Liver (tissue), 10 donors: ENCODE measurements at places on chromosomes 2 and 18.

DNA sequence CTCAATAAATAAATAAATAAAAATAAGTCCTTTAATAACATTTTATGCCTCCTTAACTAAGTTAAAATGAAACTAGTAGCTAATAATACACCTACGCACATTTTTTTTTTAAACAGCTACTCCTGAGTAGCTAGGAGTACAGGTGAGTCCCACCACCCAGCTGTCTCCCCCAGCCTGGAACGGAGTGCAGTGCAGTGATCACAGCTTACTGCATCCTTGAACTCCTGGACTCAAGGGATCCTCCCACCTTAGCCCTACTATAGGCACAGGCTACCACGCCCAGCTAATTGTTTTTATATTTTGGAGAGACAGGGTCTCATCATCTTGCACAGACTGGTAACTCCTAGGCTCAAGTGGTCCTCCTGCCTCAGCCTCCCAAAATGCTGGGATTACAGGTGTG lies 28.4 kb downstream of the YWHAQ start:
- no peak overlapping the region for H3K4me3 ChIP-seq
- H3K4me1 ChIP-seq: no peaks in the 10 kb centered on the region
- no peak overlapping the region for H3K27ac ChIP-seq
- H3K36me3 ChIP-seq: peaks cover 13% of the 10 kb centered on the region

- no peaks in the 10 kb centered on the region for H3K36me3 ChIP-seq
- no peak overlapping the region for H3K27ac ChIP-seq
- no peaks in the 10 kb centered on the region for H3K27me3 ChIP-seq
- no peak for DNase-seq
Observed at GRCh38 chr2:182117196-182117595, 131.5 kb downstream of the PPP1R1C start.

GRCh38 chr2:100941646-100942240 lies 60.3 kb upstream of the RPL31 start:
- DNase-seq: no peak
- peak overlapping the region; percentile 87 for H3K27ac ChIP-seq

DNA sequence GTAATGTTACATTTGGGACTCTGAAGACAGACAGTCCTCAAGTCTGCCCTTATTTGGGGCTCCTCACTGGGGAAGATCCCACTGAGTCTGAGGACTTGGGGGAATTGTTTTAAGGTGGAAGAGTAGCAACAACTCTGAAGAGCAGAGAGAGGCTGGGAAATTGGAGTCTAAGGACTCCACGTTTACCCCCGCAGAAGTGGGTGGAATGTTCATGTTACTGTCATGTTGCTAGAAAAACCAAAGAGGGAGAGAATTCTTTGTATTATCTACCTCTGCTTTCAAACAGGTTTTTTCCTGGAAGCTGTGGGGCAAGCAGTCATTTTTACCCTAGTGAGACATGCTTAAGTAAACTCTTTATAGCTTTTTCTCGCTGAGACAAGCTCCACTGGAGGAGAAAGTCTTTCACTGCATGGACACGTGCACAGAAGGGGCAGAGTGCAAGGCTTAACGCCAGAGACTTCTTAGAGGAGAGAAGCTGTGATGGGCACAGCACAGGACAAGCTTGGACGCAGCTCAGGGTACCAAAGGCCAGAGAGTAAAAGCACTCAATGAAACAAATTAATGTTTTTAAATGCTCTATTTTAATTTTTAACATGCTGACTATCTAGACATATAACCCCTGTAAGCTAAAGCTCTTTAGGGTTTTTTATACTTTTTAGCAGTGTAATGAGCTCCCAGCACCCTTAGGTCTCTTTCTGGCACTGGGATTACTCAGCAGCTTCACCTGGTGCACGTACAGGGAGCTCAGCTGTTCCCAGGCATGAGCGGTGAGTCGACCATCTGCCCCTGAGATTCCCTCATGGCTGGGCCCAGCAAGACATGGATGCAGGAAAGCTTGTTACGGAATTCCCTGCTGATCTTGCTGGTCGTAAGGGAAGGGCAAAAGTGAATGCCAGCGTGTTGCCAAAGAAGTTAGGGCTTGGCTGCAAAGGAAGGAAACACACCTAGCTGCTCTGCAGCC lies 54.5 kb upstream of the BIN1 start:
- no peak overlapping the region for H3K4me3 ChIP-seq
- H3K27me3 ChIP-seq: no peaks in the 10 kb centered on the region
- no peak overlapping the region for H3K27ac ChIP-seq
- H3K36me3 ChIP-seq: no peaks in the 10 kb centered on the region
- DNase-seq: no peak

DNA sequence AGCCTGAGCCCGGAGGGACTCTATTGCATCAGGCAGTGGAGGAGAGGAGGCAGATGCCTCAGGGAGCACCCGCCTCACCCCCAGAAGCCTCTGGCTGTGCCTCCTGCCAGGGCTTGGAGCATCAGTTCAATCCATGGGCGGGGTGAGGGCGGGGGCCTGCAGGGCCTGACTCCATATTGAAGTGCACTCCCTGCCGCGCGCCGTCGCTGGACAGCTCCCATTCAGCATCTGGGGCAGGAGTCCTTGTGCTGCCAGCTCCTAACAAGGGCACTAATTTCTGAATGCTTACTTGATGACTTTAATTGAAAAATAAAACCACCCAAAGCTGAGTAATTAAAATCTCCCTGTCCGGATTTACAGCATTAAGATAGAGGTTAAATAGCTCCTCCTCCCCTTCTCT lies 23.8 kb downstream of the C1QL2 start:
- H3K27ac ChIP-seq: no peak overlapping the region
- H3K4me3 ChIP-seq: no peak overlapping the region
- DNase-seq: no peak
- H3K4me1 ChIP-seq: no peaks in the 10 kb centered on the region
- H3K27me3 ChIP-seq: no peaks in the 10 kb centered on the region

DNA sequence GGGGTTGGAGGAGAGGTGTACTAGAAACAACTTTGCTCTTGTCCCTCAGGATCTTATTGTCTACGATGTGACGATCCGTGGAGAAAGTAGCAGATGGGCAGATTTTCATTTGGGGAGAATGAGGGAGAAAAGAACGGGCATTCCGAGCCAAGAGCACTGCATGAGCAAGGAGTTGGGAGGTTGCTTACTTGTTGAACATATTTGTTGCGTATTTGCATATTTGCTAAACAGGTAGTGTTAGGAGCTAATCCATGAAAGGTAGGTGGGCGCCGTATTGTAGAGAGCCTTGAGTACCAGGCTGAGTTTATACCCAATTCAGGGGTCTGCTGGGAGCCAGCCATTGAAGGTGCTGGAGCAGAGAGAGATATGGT lies 490 bp downstream of the BCS1L start:
- peak overlapping the region; percentile 73 for H3K4me3 ChIP-seq
- peaks cover 22% of the 10 kb centered on the region for H3K4me1 ChIP-seq
- H3K36me3 ChIP-seq: peaks cover 38% of the 10 kb centered on the region
- no peak for DNase-seq
- peak overlapping the region; percentile 36 for H3K27ac ChIP-seq
- no peaks in the 10 kb centered on the region for H3K27me3 ChIP-seq

DNA sequence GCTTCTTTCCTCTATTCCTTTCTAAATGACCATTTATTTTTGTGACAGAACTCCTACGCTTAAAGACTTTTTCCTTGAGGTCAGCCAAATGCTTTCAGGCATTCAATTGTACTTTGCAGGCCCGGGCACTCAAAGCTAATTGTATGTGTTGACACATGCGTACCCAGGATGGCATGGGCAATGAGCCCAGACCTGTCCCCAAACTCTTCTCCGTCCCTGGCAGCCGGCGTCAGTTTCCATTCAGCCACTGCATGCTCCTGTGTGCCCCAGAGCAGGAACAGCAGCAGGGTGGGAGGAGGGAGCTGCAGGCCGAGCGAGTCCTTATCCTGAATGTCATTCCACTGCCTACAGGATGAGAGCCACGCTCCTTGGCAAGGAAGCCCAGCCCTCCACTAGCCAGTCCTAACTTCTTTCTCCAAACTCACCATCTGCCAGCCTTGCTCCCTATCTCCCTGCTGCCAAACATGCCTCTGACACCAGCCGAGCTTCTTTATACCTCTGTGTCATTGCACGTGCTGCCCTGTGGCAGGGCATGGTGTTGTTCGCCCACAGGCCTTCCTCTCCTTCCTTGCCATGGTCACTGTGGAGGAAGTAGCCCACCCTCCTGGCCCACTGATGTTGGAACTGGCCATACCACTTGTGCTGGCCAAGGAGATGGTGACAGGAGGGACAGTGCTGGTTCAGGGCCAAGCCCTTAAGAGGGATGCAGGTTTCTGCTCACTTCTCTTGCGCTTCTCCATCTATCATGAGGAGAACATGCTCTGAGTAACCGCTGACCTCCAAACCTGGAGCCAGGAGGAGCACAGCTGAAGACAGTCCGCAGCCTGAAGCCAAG lies 116.9 kb upstream of the FHL2 start:
- H3K4me1 ChIP-seq: peaks cover 9% of the 10 kb centered on the region
- H3K27ac ChIP-seq: no peak overlapping the region
- H3K4me3 ChIP-seq: no peak overlapping the region
- DNase-seq: no peak
- no peaks in the 10 kb centered on the region for H3K27me3 ChIP-seq

- H3K36me3 ChIP-seq: no peaks in the 10 kb centered on the region
- no peaks in the 10 kb centered on the region for H3K27me3 ChIP-seq
- no peak overlapping the region for H3K4me3 ChIP-seq
- no peaks in the 10 kb centered on the region for H3K4me1 ChIP-seq
- DNase-seq: no peak
Observed at GRCh38 chr2:236193026-236193425, 24.8 kb upstream of the GBX2 start.

- no peak for DNase-seq
- no peak overlapping the region for H3K4me3 ChIP-seq
- no peaks in the 10 kb centered on the region for H3K4me1 ChIP-seq
- H3K27me3 ChIP-seq: no peaks in the 10 kb centered on the region
Observed at GRCh38 chr2:160534996-160535395, 41.4 kb upstream of the RBMS1 start.

- DNase-seq: no peak
- no peaks in the 10 kb centered on the region for H3K36me3 ChIP-seq
- no peaks in the 10 kb centered on the region for H3K4me1 ChIP-seq
- no peaks in the 10 kb centered on the region for H3K27me3 ChIP-seq
- H3K27ac ChIP-seq: no peak overlapping the region
Observed at GRCh38 chr2:41943159-41943558, 104.7 kb upstream of the PKDCC start.

DNA sequence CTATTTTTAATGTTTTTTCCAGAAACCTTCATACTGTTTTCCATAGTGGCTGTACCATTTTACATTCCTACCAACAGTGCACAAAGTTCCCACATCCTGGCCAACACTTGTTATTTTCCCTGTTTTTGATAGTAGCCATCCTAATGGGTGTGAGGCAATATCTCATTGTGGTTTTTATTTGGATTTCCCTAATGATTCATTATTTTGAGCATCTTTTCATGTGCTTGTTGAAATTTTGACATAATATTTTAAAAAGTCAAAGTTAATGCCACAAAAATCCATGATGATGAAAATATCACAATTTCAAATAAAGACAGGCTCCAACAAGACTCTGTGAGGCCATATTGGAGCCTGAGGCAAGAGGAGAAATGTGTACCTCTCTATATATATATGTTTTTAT lies 50.2 kb downstream of the VWA3B start:
- no peak overlapping the region for H3K27ac ChIP-seq
- no peaks in the 10 kb centered on the region for H3K36me3 ChIP-seq
- DNase-seq: no peak
- no peaks in the 10 kb centered on the region for H3K27me3 ChIP-seq
- H3K4me3 ChIP-seq: no peak overlapping the region

GRCh38 chr2:82314836-82315472 lies 2010.4 kb upstream of the LRRTM1 start:
- no peaks in the 10 kb centered on the region for H3K36me3 ChIP-seq
- no peak overlapping the region for H3K4me3 ChIP-seq
- H3K27me3 ChIP-seq: no peaks in the 10 kb centered on the region
- DNase-seq: no peak

DNA sequence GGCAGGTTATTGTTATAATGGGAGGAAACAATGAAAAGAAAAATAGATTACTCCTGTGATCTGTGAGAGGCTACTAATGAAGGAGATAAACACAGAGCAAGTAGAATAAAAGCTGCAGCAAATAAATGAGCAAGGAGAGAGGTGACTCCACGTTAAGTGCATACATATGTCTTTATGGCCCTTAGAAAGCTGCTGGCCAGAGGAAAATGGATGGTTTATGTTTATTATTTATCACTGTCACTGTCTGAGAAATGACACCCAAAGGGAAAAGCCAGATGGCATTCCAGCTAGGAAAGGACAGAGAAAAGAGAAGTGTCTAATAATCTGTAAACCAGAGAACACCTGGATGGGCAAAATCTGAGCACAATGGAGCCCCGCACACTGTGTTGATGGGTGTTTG lies 122.9 kb upstream of the DDX18 start:
- DNase-seq: no peak
- no peak overlapping the region for H3K27ac ChIP-seq
- no peaks in the 10 kb centered on the region for H3K4me1 ChIP-seq
- H3K27me3 ChIP-seq: no peaks in the 10 kb centered on the region

- no peak overlapping the region for H3K27ac ChIP-seq
- DNase-seq: peak; percentile 76
- H3K4me1 ChIP-seq: peaks cover 5% of the 10 kb centered on the region
- H3K4me3 ChIP-seq: peak overlapping the region; percentile 93
- H3K27me3 ChIP-seq: no peaks in the 10 kb centered on the region
- peaks cover 9% of the 10 kb centered on the region for H3K36me3 ChIP-seq
Observed at GRCh38 chr2:6864923-6865345, 773 bp downstream of the CMPK2 start.

DNA sequence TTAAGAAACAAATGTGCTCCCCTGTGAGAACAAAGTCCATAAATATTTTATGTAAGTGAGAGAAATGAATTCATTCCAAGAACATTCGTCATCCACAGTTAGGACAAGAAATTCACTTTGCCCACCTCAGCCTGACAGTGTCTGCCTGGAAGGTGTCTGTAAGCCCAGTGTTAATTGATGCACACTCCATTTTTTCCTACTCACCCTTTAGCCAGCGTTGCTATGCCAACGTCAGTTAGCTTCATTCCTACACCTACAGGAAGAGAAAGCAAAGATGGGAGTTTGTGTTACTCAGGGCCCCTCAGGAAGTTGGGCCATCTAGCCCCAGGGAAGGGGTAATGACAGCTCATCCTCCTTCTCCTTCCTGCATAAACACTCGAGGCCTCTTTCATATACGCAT lies 131.0 kb downstream of the ALPK2 start:
- no peaks in the 10 kb centered on the region for H3K36me3 ChIP-seq
- H3K4me1 ChIP-seq: peaks cover 17% of the 10 kb centered on the region
- H3K27ac ChIP-seq: no peak overlapping the region
- DNase-seq: no peak
- no peaks in the 10 kb centered on the region for H3K27me3 ChIP-seq
- H3K4me3 ChIP-seq: no peak overlapping the region

- H3K36me3 ChIP-seq: peaks cover 28% of the 10 kb centered on the region
- H3K27me3 ChIP-seq: no peaks in the 10 kb centered on the region
- no peak for DNase-seq
- peak overlapping the region; percentile 42 for H3K27ac ChIP-seq
- H3K4me3 ChIP-seq: no peak overlapping the region
- no peaks in the 10 kb centered on the region for H3K4me1 ChIP-seq
Observed at GRCh38 chr18:79905389-79905911, 46.0 kb downstream of the SLC66A2 start.

GRCh38 chr2:109322111-109322510 lies 193.1 kb downstream of the SH3RF3 start:
- no peaks in the 10 kb centered on the region for H3K27me3 ChIP-seq
- no peak for DNase-seq
- H3K36me3 ChIP-seq: no peaks in the 10 kb centered on the region
- peaks cover 6% of the 10 kb centered on the region for H3K4me1 ChIP-seq
